CD4-positive, alpha-beta T cell treated with Interleukin-1 beta for 1 hour (primary cell): ENCODE measurements at places on chromosomes 2 and 18.

DNA sequence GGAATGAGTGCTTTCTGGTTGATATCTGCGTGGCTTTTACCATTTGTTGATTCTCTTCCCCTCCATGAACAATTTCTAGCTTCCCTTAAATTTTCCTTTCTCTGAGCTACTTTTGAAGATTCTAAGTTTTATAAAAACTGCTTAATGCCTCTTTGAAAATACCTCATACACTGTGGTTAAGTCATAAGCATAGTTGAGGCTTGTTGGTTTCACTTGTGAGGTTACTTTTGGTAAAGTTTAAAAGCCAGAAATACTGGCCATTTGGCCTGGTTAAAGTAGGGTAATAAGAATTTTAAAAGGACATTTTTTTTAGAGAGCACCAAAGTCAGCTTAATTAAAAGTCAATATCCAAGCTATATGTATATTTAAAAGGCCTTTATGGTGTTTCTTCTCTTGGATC, 21.3 kb upstream of the CAPN13 start:
- no peak for DNase-seq

- DNase-seq = no peak
Measured at GRCh38 chr2:143968360-143968759, 551.6 kb downstream of the ZEB2 start.

DNA sequence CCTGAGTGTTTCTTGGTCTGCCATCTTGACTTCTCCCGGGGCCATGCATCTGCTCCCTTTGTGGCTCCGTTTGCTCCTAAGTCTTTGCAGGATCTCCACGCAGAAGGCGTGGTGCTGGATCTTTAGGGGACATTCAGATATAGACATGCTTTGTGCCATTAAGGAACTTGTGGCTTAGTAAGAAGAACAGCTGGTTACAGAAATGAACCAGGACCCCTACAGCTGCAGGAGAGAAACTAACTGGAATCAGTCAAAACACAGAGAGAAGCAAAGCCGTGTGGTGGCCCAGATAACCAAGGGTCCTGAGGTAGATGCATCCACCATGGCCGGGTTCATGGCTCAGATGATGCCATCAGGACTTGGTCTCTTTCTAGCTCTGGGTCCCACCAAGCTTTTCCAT, 97.6 kb downstream of the SH3RF3 start:
- no peak for DNase-seq

GRCh38 chr2:38076710-38077430, 919 bp upstream of the CYP1B1 start:
- peak; percentile 38 for DNase-seq

- DNase-seq = no peak
Measured at GRCh38 chr2:85015653-85016360, 44.8 kb downstream of the KCMF1 start.

DNA sequence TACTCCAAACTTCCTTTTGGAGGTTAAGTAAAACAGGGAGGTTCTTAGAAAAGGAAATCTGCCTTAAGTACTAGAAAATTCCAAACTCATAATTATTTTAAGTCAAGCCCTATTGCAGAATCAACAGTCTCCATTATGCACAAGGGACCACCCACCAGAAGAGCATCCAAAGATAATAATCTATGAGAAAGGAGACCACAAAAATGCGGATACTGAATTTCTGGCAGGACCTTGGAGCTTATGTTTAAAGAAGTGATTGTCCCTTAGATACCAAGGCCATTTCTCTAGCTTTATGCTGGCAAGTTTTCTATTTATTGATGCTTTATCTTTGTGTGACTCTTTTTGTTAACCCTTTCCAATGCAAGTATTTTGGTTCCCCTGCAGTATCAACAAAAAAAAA, 404.0 kb upstream of the MMADHC start:
- no peak for DNase-seq
